ENCODE measurements at places on chromosomes 2 and 18.

- DNase-seq = no peak
Observed at GRCh38 chr2:175055993-175056392, 50.8 kb upstream of the CHN1 start.

GRCh38 chr18:75202696-75203365, 6.1 kb downstream of the PTGR3 start:
- DNase-seq = no peak

DNA sequence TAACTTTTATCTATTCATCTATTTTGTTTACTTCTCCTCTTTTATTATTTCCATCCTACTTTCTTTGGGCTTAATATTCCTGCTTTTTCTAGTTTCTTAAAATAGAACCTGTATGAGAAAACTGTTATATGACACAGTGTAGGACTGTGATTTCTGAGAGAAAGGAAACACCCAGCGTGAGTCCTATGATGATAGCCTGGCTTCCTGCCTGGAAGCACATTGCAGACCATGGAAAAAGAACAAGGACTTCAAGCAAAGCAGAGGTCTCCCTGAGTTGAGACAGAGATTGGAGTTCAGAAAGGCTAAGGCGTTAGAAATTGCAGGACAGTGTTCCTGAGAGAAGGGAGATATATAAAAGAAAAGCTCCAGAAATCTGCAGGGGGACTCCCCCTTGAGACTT, 7.8 kb downstream of the RBM44 start:
- no peak for DNase-seq

- no peak for DNase-seq
Observed at GRCh38 chr18:48124857-48125626, 194.6 kb upstream of the SMAD2 start.

- no peak for DNase-seq
Observed at GRCh38 chr2:173898996-173899395, 66.2 kb downstream of the SP3 start.

DNA sequence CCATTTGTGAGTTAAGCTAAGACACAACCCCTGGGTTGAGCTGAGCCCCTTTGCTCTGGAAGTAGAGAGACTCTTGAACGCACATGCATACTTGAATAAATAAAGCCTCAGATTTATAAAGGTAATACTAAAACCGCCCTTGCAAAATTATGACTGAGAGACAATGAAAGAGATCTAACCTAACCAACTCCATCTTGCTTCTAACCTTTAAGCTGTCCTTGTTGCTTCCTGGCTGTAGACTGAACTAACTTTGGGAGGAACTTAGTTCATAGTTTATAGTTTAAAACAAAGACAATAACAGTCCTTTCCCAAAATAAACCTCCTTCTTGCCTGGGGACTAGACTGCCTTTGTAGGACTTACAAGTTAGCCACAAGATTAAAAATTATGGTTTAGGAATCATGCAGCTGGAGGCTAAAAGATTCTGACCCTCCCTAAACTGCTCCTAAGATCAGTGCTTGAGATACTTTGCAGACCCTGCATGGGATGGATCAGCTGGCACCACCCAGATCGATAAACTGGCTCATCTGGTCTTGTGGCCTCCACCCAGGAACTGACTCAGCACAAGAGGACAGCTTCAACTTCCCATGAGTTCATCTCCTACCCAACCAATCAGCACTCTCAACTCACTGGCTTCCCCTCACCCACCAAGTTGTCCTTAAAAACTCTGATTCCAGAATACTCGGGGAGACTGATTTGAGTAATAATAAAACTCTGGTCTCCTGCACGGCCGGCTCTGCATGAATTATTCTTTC, 240.2 kb upstream of the SLC14A2 start:
- no peak for DNase-seq

DNA sequence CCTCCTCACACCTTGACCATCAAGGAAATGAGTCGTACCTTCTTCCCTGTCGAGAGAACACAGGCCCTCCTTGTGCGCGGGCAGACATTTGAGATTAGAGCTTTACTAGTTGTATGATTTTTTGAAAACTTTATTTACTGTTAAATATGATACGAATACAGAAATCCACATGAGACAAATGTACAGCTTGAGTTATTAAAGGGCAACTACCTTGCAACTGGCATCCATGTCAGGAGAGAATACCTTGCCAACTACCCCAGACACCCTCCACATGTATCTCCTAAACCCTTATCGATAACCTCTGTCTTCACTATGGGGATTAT, 28.3 kb downstream of the KLHL23 start:
- DNase-seq = no peak

DNA sequence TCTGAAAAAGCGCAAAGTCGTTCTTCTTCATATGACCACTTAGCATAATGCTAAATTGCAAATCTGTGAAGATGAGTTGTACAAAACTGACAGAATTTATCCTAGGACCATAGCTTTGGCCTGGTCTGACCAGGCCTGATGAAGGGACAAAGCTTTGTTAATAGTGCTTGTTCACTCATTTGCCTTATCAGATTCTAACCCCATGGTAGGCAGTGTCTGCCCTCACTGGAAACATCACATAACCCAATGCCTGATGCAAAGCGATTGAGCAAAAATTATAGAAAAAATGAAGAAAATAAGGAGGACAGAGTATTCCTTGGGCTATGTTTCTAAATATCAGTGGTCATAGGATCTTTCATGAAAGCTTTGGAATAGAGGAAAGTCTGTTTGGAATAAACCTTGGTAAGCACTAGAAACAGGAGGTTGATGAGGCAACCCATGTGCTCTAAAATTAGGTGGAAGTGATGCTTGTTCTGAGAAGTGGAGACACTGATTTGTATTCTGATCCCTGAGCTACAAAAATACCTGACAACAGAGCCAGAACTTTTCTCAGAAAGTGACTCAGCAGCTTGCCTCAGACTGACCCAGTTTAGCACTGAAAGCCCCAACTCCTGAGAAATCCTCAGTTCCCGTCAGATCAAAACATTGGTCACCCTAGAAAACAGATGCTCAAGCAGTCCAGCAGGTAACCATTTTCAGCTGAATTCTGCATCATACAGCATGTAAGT, 131.4 kb upstream of the MAPRE2 start:
- no peak for DNase-seq

DNA sequence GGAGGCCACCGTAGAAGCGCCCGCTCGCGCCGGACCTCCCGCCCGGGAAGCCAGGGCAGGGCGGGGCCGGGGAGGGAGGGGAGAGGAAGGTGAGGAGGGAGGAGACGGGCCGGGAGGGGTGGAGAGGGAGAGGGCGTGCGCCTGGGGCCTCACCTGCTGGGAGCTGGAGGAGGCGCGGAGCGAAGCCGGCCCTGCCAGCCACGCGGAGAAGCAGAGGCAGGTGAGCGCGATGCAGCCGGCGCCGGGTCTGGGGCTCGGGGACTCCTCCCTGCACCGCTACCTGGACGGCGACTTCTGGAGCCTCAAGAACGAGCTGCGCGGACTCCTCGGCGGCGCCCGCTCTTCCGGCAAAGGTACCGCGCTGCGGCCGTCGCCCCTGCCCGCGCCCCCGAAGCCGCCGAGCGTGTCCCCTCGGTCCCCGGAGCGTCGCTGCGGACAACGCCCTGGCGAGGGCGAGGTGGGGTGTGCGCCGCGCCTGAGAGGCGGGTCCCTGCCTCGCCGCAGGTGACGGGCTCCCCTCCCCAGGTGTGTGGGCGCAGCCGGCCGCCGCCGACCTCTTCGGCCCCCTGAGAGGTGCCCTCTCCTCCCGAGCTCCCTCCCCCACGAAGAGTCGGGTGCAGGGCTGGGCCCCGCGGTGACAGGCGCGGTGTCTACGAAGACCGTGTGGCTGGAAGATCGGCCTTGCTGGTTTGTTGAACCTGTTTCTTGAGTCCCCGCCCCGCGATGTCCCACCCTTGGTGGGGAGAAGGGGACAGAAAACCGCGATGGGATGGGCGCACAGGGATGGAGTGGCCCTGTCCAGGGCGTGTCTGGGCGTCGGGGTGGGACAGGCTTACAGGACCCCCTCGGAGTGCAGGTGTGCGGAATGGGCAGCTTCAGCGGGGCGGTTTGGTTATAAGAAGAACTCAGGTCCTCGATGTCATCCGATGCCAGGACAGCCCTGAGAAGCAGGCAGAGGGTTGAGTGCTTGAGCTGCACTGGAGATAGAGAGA, at the start of gene ACOXL:
Gene ACOXL, plus strand, starts transcription at position 152 of the 992 bp plus-strand sequence. CDS start 35,817 bp downstream, outside the sequence.
- DNase-seq = no peak

DNA sequence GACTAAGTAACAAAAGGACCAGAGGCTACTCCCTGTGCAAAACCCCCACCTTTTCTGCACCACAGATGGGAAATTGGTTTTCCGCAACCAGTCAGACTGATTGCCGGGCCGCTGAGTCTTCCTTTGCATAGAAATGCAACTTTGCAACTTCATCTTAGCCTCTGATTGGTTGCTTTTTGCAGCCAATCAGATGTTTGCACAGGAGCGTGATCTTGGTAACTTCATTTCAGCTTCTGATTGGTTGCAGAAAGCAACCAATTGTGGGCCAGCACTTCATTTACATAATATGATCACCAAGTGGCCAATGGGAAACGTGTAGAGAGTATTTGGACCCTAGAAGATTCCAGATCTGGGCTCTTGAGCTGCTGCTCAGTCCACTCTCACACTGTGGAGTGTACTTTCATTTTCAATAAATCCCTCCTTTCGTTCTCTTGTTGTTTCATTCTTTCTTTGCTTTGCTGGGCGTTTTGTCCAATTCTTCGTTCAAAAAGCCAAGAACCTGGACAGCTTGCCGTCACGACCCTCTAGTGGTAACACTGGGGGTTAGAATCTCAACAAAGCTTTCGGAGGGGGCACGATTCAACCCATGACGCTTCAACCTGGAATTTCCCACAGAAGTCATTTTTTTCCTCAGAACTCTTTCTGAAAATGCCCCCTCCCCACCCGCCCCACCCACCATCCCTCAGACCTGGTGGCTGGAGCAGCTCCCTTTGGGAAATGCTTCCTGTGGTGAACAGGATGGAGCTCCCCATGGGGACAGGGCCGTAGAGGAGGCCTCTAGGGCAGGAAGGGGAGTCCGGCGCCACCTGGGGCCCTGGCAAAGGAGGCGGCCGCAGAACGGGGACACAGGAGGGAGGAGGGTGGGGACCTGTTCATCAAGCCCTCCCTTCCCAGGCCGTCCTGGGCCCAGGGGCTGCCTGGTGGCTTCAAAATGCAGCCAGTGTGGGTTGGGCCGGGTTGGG, 31.8 kb upstream of the KCNF1 start:
- DNase-seq = no peak
